Astrocyte of the spinal cord (primary cell): ENCODE measurements at places on chromosomes 7 and 10.

GRCh38 chr7:155590215-155591018 lies 44.1 kb upstream of the CNPY1 start:
- DNase-seq: peak; percentile 6

GRCh38 chr10:110597476-110597875 lies 30.0 kb downstream of the SMC3 start:
- DNase-seq: no peak

DNA sequence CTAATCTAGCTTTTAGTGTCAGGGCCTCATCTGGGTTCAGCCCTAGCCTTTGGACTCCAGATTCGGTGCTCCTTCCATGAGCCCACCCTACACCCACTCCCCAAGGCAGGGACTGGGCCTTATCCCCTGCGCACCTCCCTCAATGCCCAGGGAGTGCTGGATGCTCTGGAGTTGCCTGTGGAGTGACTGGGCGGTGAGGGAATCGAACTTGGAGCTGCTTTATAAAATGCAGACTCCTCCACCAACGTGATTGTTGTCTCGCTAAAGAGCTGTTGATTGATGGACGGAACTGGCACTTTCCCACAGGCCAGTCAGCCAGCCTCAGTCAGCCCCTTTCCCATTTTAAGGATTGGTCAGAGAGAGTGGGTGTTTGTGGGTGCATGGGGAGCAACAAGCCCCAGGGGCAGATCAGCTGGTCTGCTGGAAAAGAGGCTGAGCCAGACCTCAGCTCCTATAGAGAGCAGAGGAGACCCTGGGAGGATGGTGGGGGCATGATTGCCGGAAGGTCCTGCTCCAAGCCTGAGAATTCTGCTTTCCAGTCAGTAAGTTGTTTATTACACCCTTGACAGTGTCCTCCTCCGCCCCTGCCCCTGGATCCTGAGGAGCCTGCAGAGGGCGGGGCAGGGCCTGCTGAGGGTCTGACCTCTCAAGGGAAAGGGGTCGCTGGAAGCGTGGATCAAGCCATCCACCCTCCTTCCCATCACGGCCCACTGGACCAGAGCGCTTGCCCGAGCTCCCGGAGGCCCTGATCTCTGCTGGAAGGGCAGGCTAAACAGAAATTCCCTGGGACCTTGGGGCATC lies 16.7 kb downstream of the UNC5B start:
- DNase-seq: no peak

GRCh38 chr10:31940839-31941653 lies 12.4 kb upstream of the ARHGAP12 start:
- peak; percentile 94 for DNase-seq

- peak; percentile 34 for DNase-seq
These were observed 930 bp downstream of the GARIN1A start for GRCh38 chr7:128672927-128673517.

GRCh38 chr10:97534746-97535367 lies 36.1 kb downstream of the UBTD1 start:
- no peak for DNase-seq

DNA sequence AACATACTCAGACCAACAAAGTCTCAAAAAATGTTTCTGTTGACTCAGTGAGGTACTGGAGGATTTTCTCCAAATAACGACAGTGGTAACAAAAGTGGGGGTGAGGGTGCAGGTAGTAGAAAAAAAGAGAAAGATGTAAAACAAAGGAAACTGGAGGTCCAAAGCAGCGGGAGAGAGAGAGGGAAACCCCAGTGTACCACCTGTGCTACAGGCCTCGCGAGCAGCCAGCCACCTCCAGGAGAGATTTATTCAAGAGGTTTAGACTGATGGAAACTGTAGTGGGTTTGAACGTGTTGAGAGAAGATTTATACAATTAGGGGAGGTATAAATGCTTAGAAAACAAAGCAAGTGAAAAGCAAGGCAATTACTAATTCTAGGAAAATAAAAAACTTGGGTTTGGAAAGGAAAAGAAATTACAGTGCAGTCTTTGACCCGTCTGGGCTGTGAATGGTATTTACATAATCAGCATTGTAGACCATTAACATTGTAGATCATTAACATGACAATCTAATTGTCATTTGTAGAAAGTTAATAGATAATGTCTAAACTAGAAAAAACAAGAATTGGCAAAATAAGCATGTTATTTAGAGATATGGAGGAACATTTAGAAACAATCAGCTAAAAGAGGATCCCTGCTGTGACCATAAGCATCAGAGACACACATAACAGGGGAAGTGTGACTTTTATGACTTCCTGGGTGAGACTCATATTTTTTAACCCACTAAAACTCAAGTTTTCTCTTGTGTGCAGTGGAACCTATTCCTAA lies 180.0 kb downstream of the RELN start:
- no peak for DNase-seq

- no peak for DNase-seq
These were observed 93.6 kb upstream of the CHST15 start for GRCh38 chr10:124186956-124187355.
